ENCODE measurements at places on chromosomes 5 and 9.

DNA sequence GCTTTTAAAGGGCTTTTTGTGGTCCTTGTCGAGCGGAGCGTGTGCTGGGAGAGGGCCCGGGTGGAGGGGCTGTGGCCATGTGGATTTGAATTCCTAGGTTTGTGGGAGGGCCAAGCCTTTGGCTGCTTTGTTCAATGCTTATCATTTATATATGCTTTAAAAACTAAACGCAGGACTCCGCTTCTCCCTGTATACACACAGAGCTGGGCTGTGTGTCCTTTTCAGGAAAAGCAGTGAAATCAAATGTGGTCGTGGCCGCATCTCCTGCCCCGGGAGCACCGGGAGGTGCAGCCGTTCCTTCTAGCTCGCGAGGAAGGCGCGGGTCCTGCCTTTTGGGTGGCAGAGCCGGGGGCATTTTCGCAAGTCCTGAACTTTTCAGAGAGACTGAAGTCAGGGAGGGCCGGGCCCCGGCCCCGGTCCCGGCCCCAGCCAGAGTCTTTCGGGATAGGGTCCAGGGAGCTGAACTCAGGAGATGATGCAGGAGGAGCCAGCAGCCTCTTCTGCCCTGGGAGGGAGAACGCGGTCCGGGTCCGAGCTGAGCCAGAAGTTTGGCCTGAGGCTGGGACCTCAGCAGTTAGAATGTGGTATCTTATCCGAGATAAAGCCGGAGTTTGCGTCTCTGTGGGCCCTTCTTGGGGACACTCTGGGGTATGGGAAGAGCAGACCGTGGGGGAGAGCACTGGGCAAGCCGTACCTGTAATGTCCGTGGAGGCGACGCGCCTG, 158.8 kb downstream of the C9orf152 start:
- DNase-seq: no peak

- no peak for DNase-seq
These were observed 101.7 kb downstream of the BNC2 start for GRCh38 chr9:16768816-16769215.

DNA sequence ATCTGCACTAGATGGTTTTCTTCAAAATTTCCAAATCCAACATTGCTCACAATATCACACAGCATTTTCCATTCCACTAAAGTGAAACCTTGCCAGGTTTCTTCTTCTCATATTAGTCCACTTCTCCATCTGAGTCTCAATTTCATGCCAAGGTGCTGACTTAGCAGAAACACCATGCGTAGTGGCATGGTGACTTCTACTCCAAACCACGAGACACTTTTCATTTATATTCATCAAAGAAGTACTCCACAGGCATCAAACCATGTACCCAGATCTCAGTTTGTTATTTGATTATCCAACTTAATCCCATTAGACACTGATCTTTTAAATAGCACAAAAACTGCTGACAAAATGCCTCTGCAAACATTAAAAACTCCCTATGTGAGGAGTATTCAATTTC, 233.4 kb upstream of the ITGA1 start:
- DNase-seq: no peak

DNA sequence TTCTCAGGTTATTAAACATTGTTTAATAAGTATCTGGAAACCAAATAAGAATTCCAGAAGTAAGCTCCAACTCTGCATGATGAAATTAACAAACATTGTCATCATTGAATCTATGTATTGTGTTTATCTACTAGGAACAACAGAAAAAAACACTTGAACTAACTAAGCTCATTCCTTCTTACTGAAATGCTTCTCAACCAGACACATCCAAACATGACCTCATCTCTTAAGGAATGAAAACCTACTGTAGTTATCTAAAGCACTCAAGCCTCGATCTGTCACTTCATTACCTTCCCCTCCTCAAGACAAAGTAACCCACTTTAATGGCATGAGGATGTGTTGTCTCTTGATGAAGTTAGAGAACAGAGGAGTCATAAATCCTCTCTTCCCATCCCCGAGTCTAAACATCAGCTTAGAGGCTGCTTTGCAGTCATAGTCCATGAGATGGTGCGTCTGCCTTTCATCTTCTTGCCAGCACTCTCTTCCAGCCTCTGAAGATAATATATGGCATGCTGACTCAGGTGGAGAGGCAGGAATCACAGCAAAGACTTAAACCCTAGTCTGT, 86.5 kb downstream of the CEMIP2 start:
- no peak for DNase-seq

DNA sequence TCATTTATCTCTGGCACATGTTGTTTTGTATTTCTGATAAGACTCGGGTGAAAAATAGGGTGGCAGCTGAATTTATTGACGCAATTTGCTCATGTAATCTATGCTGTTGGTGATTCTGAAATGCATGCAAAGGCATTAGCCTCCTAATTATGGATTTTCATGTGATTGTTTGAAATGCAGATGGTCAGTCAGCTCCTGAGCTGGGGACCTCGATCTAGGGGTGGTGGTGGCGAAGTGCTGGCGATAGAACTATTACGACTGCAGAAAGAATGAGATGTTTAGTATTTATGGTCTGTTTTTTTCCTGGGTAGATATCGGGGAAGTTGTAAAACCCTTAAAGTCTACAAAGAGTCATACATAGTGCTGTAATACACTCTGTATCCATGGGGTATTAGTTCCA, 88.6 kb downstream of the SLC28A3 start:
- DNase-seq: no peak

GRCh38 chr5:142512043-142513042, 173.5 kb downstream of the FGF1 start:
- no peak for DNase-seq

- no peak for DNase-seq
These were observed 30.7 kb downstream of the ACOT12 start for GRCh38 chr5:81363093-81363871.

- DNase-seq: no peak
These were observed 11.1 kb downstream of the FPGS start for GRCh38 chr9:127813686-127814226.

Data from esophagus squamous epithelium (tissue), 5 donors.